ENCODE measurements at places on chromosomes 2 and 18.

DNA sequence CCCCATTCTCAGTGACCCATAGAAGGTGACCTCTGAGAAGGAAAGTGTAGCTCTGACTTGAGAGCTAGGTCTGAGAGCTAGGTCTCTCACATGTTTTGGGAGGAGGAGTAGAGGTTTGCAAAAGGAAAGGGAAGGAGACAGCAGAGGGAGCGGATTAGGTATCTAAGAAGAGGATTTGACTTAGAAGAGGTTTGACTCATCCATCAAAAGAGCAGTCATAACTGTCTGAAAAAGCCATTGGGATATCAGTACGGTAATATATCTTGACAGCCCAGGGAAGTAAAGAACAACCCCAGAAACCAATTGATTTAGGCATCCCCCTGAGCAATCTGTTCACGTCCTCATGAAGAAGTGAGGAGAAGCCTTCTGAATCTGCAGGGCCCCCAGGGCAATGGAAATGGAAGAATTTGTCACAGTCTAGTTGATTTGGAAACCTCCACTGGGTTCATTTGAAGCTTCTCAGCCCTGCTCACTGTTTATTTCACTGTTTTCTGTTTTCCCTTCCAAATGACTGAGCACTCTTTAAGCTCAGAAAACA, 19.3 kb downstream of the OXER1 start:
- DNase-seq: no peak

DNA sequence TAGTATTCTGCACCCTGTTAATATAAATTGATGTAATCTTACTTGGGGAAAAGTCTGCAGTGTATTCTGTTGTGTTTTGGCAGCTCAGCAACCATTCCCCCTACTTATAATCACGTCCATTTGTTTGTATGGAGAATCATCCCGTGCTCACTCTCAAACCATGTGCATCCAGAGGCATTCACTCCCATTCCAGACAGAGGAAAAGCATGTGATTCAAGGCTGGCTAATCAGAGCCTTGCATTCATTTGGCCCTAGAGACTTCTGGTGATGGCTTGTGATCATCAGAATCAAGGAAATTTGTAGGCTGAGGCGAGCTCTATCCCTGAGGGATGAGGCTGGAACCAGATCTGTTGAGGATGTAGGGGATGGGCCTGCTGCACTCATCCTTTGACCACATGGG, 5.1 kb upstream of the WIPF1 start:
- no peak for DNase-seq

DNA sequence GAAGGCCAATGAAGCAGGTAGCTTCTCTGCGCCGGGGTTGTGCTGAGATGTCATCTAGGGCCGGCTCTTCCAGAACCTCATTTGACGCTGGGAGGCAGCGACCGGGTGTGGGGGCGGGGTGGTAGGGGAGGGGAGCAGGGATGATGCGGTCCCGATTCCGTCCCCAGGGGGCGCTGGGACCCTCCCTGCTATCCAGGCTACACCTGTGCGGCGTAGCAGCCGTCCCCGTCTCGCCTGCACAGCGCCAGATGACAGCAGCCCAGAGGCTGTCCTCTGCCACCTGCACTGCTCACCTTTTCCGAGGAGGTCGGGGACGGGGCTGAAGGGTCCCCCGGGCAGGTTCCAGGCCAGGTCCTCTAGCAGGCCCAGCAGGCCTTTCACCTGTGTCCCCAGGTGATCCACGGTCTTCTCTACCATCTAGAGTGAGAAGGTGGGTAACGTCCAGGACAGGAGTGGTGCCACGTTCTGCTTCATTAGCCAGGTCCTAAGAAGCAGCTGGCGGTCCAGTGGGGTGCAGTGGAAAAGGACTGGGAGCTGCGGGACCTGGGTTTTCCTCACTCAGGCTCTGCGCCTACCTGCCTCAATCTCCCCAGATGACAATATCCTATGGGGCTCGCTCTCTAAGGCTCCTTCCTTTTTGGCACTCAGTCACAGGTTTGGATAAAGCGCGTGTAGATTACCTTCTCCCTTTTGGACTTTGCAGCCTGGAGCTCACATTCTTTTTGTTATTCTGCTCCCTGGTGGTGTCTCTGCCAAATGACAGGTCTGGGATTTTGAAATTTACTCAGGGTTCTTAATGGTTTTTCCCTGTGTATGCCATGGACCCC, 56.0 kb upstream of the RAB6C start:
- peak; percentile 75 for DNase-seq

DNA sequence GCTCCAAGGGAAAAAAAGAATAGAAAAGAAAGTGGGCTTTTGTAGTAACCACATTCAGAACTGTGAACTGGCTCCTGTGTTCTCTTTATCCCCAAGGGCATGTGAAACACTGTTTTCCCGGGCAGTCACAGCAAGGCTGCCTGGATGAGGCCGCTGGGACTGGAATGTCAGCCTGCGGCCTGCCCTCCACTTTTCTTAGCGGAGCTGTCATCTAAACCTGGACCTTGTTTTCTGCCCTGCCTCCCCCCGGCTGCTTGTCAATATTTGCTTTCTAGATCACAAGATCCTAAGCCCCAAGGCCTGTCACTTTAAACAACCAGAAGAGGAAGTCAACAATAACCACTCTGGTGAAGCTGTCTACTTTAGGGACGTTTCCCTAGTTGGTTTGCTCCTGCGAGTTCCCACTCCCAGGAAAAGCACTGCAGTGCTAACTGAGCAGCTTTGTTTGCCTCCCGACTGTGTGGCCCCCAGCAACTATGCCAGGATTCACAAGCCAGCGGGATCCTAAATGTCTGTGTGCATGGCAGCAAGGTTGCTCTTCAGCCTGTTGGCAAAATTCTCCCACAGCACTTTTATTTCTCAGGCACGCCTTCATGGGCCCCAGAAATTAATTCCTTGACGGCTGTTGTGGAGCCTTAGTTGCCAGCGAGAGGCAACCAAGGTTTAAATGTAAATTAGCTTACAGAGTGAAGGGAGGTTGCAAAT, 30.6 kb downstream of the SOWAHC start:
- DNase-seq: no peak

- DNase-seq: no peak
Observed at GRCh38 chr18:79010802-79011201, 31.2 kb downstream of the SALL3 start.

DNA sequence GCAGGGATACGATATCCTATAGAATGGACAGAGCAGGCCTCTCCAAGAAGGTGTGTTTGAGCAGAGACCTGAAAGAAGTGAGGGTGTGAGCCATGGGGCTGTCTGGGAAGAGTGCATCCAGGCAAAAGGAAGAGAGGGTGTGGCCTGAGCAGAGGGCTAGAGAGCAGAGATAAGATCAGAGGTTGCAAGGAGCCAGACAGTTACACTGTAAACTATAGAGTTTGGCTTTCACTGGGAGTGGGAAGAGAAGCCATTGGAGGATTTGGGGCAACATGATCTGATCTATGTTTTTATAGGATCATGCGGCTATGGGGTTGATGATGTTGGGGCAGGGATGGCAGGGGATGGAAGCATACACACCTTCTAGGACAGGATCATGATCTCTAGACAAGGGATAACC, 124.1 kb upstream of the MAP3K20 start:
- DNase-seq: no peak

DNA sequence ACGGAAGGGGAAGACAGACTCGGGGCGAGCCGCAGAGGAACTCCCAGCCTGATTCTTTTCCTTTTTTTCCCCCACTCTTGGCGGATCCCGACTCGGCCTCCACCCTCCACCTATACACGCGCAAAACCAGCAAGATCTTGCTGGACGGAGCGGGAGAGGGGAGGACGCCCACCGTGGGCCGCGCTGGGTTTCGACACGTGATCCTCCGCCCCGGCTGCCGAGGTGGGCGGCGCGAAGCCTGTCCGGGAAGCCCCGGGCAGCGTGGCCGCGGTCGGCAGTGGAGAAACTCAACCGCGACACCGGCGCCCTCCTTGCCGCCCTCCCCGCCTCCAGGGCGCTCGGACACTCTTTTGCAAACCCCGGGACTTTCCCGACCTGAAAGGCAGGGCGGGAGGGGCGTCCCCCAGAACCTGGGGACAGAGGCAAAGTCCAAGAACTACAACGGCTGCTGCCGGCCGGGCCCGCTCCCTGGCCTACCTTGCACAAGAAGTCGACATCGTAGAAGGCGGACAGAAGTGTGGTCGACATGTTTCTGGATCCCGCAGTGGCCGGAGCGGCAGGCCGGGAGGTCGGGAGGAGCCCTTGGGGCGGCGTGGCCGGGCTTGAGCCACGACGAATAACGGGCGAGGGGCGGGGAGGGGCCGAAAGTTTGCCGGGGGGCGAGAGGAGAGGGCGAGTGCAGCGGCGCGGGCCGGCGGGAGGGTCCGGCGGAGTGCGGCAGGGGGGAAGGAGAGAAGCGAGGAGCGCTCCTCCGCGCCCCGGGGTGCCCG, 433 bp downstream of the ZFP36L2 start:
- DNase-seq: peak; percentile 13

GRCh38 chr2:168731616-168732015, 70.8 kb upstream of the NOSTRIN start:
- no peak for DNase-seq

DNA sequence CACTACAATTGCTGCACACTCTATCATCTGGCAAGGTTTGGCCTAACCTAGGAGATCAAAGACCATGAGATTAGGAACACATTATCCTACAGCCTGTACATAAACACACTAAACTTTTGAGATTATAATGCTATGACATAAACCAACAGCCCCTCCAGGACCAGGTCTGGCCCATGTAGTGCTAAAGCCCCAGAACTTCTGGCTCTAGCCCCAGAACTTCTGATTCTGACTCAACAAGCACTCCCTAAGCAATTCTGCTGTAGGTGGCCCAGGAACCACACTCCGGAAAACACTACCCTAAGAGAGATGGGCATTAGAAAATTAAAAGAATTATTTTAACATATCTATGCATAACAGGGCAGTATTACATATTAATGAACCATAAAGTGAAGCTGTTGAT, 369.5 kb upstream of the LYPD1 start:
- no peak for DNase-seq

DNA sequence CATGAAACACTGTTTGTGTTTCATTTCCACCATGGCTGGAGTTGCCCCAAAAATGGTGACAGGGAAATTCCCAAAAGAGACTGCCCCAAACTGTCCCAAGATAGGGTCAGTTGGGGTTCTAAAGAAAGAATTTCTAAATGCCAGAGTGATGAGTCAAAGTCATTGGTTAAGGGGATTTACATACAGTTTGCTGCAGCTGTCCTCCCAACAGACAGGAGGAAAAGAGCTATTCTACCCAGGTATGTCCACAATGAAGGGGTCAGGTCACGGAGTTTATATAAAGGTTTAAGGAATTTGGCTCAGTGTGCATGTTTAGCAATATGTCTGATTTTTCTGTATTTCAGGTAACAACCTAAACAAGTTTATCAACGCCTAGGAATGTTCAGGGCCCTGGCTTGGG, 344.1 kb downstream of the TDRD15 start:
- no peak for DNase-seq

DNA sequence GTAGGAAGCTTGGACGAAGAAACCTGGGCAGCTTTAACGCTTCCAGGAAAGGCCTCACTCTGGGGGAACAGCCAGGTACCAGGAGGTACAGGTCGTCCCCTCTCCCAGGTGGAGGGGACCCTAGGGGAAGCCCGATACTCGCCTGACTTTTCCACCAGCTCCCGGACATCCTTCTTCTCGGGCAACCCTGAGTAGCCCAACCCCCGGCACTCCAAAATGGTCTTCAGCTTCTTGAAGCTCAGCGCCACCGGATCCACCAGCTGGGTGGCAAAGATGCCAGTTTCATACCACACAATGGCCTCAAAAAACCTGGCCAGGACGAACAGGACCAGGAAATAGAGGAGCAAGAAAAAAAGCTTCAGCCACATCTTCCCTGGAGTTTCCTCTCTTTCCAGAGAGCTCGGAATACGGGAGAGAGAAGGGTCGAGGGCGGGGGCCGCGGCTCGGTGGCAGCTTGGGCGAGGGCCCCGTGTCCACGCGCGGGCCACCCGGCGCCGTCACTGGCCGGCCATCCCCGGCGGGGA, 1.1 kb downstream of the RNF103 start:
- no peak for DNase-seq

- DNase-seq: no peak
Observed at GRCh38 chr2:165475277-165476004, 5.9 kb downstream of the CSRNP3 start.

GRCh38 chr2:241532733-241533601, 24.6 kb upstream of the STK25 start:
- DNase-seq: no peak

DNA sequence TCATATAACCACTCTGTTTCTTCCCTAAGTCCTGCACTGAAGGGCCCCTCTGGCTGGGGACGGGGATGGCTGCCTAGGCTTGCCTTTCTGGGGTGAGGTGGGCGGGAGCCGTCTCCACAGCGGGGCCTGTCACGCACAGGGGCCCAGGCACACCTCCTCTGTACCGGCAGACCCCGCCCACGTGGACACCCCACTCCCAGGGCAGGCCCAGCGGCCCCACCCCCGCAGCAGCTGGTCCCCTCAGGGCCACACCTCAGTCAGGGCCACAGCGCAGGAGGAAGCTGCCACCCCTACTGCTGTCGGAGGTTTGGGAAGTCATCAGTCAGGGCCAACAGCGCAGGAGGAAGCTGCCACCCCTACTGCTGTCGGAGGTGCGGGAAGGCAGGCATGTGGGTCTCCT, 257.6 kb upstream of the RAB6C start:
- DNase-seq: no peak

DNA sequence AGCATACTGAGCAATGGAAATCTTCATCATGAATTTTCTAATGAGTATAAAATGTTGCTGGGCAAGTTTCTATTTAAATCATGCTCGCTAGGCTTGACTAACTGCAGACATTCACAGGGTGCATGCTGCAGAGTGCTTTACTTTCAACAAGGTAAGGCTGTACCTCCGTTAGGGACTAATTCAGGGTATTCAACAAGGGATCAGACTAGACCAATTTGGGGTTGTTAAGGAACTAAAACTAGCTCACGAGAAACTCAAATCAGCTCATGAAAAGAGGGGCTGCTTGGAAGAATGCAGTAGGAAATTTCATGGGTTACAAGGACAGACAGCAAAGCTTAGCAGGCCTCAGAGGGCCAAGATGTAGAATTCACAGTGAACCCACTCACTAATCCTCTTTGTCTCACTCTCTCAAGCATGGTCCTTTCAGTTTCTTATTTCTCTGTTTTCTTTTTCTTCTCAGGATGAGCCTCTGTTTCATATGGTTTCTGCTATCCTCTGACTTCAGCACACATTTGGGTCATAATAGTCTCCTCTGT, 2.2 kb downstream of the MYO3B start:
- DNase-seq: no peak

GRCh38 chr2:32453242-32454062, 96.6 kb downstream of the BIRC6 start:
- DNase-seq: no peak

DNA sequence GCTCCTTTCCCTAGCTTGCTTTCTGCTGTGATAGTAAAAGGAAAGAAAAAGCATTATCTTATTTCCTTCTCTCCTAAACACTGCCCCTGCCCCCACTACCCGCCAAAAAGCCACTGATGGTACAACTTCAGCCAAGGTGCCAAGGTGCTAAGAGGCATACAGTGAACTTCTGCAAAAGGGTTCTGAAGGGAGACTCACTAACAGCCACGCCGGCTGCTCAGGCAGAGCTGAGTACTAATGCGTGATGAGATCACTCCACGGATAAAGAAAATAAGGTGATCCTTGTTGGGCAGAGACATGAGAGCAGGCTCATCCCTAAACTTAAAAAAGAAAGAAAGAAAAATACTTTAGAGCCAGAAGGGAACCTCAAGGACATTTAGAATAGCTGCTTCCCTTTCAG, 60.5 kb upstream of the PXDN start:
- DNase-seq: no peak

Data from NCI-H2171 (cell line).